ENCODE measurements at places on chromosomes 3 and 15. TPM values are rescaled to one million over a fixed set of nuclear protein-coding genes. Genes with fewer than 3 reads are reported as not detected.

The FOXB1 gene
- polyA plus RNA-seq, result not detected

DNA sequence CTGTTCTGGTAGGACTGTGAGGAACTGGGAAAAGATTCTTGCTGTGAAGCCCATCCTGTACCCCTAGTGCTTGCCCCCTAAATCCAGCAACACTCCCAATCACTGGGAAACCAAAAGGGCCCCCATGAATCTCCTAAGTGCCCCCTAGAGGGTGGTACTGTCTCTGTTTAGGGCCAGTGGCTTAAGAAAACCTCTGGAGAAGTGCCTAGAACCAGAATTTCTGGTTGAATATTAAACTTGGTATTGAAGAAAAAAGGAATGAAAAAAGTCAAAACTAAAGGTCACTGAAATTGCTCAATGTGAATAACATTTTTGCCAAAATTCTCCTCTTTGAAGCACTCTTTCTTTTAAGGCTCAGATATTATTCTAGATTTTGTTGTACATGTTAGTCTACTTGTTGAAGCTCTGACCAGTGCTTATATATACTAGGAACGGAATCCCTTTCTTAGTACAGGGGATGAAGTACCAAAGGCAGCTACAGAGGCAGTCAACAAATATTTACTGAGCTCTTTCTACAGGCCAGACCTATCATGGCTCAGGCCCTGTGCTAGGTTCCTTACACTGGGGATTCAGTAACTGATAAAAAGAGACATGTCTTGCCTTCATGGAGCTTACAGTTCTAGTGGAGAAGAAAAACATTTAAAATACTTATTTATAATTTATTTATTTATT is 138.8 kb downstream of the MYLK start:
- DNase-seq, result no peak

GRCh38 chr15:58467121-58467721 is 35.4 kb downstream of the LIPC start:
- peak; percentile 88 for DNase-seq

- no peak for DNase-seq
Observed at GRCh38 chr15:90864507-90864906, 3.9 kb upstream of the FURIN start.

- DNase-seq, result no peak
Observed at GRCh38 chr3:39473452-39474125, 6.1 kb downstream of the MOBP start.

DNA sequence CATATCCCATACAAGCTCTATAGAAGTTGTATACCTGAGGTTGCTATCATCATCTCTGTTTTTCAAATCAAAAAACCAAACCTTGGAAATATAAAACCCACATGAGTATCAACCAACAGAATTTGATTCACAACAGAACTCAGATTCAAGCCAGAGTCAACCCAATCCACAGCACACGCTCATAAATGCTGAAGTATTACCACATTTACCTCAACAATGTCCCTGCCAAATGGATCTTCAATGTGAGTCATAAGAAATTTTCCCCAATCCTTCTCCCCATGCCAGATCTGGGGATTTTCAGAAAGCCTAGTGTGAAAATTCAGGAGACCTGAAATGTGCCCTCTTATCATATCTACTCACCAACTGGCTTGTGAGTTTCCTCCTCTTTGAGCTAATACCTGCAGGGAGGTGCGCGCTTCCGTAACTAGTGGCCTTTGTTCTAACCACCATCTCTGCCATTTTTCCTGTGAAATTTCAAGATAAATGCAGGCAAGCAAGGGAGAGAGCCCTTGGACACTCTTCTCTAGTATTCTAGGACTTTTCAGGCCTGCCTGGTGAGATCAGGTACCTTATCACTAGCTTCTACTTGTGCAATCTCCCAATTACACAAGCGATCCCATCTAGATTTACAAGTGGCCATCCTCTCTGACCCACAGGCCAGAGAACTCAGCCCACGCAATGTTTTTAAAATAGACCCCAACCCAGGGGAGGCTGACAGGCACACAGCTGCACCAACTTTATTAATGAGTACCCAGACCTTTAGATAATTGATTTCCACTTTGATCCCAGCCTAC is 1076.9 kb upstream of the CFAP20DC start:
- no peak for DNase-seq

GRCh38 chr15:36458411-36458810 is 121.0 kb upstream of the CDIN1 start:
- no peak for DNase-seq

DNA sequence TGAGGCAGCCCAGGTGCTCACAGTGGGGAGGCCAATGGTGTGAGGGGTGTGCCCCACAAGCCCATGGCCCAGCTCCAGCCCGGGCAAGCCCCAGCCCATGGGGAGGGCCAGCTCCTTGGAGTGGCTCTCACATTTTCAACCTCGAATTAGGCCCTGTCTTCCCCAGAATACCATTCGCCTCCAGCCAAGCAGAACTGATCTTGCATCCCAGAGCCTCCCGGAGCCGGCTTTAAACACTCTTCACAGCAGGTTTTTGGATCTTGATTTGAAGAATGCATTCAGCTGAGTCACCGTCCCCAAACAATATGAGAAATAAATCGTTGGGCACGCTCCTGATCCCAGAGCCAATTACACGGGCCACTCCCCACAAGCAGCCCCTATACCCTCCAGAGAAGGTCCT is 23.7 kb downstream of the TPRA1 start:
- no peak for DNase-seq

DNA sequence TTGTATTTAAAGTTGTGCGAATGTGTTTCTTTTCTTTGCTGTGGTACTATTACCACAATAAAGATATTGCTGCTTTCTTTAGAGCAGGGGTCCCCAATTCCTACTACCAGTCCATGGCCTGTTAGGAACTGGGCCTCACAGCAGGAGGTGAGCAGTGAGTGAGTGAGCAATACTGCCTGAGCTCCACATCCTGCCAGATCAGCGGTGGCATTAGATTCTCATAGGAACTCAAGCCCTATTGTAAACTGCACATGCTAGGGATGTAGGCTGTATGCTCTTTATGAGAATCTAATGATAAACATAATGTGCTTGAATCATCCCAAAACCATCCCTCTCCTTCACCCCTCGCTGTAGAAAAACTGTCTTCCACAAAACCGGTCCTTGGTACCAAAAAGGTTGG is 41.6 kb downstream of the DMXL2 start:
- DNase-seq, result no peak

DNA sequence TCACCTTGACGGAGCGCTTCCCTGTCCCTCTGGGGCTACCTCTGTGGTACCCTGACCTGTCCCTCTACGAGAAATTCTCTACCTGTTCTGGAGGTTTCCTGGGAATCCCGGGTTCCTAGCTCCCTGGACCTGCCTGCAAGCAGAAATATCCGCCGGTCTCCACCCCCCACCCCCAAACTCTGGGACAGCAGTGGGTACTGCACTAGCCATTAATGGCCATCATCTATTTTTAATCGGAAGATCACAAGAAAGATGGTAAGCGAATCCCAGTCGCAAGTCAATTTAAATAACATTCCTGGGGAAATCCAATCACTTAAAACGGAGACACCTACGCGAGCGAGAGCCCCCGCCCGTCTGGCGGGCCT is 429 bp upstream of the C3orf80 start:
- no peak for DNase-seq

DNA sequence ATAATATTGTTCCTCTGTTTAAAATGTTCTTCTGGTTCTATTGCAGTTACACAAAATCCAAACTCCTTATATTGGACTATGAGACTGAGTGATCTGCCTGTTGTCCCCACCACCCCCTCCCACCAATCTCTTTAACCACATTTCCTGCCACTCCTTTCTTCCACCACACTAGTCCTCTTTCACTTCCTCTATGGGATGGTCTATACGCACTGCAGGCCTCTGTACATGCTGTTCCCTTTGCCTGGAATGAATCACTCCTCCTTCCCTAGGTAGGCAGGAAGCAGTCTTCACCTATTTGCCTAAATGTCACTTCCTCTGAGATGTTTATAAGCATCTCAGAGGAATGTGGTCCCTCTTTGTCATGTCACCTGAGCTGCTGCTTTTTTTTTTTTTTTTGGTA is 4.0 kb downstream of the MAP2K1 start:
- DNase-seq, result no peak

DNA sequence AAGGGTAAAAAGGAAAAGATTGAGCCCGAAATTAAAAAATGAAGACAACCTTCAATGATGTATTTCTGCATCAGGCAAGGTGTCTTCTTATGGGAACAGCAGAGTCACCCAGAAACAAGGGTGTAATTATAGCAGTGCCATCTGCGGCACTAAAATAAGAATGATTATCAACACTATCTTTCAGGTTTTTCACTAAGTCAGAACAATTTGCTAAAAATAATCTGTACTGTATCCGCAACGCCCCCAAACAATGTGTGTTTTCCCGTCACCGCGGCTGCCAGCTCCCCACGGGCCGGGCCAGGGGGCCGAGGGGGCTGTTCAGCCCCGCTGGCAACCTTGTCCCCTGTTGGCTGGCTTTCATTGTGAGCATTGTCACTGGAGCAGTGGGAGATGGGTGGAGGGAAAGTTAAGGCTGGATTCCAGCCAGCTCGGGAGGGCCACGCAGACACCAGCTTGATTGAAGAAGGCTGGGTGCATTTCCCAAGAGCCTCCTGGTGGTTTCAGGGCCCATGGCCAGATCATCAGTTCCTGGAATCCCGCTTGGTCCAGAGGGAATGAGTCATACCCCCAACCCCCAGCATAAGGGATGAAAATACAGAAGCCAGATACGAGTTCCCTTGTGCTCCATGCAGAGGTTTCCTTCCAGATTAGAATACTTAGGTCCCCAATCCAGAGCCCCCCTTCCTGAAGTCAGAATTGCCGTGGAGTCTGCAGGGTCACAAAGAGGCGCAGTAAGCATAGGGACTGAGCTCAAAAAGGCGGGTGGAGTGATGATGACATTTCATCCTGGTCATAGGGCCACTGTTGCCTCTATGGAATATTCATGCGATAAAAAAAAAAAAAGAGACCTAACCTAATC is 90.2 kb upstream of the KLF13 start:
- no peak for DNase-seq

DNA sequence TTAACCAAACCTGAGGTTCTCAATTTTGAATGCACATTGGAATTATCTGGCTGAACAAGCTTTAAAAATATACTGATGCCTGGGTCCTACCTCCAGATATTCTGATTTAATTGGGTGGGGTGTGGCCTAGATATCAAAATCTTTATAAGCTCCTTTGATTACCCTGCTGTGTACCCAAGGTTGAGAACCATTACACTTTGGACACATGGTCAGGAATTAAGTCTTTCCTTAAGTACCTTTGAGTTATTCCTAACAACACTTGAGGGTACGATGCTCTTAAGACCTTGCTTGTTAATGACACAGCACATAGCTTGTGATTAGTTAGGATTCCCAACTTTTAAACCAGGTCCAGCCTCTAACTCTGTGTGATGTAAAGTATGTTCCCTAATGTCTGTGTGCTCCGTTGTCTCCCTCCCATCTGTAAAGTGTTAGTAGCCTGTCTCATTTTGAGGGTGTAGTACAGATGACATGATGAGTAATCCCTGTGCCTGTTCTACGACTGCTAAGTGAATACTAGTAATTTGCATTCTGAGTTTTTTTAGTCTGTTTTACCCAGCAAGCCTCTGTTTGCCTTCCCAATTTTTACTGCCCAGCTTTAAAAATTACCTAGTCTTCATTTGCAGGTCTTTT is 154.9 kb downstream of the KLHL25 start:
- DNase-seq, result no peak

GRCh38 chr3:140023616-140024530 is 88.9 kb downstream of the CLSTN2 start:
- no peak for DNase-seq

The COL6A6 gene
- polyA plus RNA-seq, result 1.8 TPM

DNA sequence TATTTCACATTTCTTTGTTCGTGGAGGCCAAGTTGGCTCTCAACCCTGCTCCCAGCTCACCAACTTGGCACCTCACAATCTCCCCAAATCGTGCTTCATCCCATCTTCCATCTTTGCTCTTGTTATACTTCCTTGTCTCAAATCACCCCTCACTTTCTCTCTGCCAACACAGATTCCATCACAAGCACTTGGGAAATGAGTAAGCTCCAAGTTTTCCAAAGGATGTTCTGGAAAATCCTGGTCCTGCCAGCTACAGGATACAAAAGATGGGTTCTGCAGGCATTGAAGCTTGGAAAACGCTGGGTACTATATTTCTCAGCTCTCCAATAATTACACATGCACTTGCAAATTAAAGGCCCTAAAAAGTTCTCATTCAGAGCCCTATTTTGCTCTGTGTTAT is 4.1 kb upstream of the TM4SF4 start:
- DNase-seq, result no peak

- DNase-seq, result no peak
Observed at GRCh38 chr3:48157202-48157840, 30.9 kb downstream of the CDC25A start.

- DNase-seq, result no peak
Observed at GRCh38 chr3:152256851-152257562, 11.7 kb upstream of the MBNL1 start.

DNA sequence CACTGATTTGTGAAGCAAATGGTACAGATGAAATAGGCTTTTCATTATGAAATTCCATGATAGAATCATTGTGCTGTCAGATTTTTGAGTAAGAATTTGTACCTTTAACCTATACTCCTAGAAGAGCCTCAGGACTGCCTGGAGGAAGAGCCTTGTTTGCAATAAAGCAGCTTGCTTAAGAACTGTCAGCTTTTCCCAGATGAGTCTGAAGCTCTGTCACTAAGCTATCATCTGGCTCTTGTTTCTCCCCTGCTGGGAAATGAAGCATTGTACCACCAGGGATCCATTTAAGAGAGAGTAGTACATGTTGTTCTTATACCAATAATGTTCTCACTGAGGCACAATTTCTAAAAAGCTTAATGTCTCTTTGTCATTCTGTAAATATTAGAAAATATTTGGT is 85.1 kb upstream of the FLNB start:
- DNase-seq, result no peak

- no peak for DNase-seq
Observed at GRCh38 chr15:91521548-91521947, 332.0 kb upstream of the SLCO3A1 start.

The DPPA2 gene
- 0.81 TPM for polyA plus RNA-seq

The IL5RA gene
- polyA plus RNA-seq, result 0.57 TPM

GRCh38 chr15:47333734-47334133 is 383.6 kb upstream of the SEMA6D start:
- no peak for DNase-seq

- DNase-seq, result no peak
Observed at GRCh38 chr3:46595819-46596314, 16.5 kb upstream of the FAM240A start.

DNA sequence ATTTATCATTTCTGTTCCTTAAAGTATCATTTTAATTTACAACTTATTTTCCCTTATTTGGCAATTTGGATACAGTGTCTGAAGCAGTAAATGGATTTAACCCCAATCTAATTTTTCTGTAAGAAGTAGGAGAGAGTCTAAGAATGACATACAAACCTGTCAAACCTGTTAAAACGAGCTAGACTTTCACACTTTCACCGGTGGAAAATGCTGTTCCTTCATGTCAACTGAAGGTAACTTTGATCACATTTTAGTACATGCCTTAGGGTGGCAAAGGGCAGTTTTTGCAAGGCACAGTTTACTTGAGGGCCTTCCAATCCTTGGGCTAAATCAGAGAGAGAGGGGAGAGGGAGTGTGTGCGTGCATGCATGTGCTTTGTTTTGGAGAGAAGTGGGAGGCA is 221.4 kb downstream of the THSD4 start:
- DNase-seq, result no peak

- peak; percentile 59 for DNase-seq
Observed at GRCh38 chr15:65286069-65286703, 497 bp downstream of the PARP16 start.
